ENCODE measurements at places on chromosomes 5 and 9.

GRCh38 chr5:15796557-15796956 lies 296.6 kb downstream of the FBXL7 start:
- no peak for DNase-seq

GRCh38 chr9:96327694-96328352 lies 25.8 kb upstream of the HSD17B3 start:
- peak; percentile 37 for DNase-seq

DNA sequence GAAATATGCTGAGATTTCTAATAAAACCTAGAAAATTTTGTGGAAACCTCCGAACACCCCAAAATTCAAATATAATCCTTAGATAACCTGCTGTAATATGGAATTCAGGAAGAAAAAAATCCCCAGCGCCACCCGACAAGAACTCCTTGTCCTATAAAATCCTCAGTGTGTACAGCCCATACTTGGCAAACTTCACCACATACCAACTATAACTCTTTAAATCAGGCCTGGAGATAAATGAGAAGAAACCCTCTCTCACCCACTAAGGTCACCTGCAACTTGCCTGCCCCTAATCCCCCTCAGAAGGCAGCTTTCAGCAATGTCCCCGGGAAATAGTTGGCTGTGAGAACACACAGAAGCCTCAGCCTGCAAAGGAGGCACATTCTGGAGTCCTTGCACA lies 90.5 kb downstream of the SH3TC2 start:
- DNase-seq: no peak

- no peak for DNase-seq
Observed at GRCh38 chr9:117302487-117302886, 112.4 kb downstream of the ASTN2 start.

DNA sequence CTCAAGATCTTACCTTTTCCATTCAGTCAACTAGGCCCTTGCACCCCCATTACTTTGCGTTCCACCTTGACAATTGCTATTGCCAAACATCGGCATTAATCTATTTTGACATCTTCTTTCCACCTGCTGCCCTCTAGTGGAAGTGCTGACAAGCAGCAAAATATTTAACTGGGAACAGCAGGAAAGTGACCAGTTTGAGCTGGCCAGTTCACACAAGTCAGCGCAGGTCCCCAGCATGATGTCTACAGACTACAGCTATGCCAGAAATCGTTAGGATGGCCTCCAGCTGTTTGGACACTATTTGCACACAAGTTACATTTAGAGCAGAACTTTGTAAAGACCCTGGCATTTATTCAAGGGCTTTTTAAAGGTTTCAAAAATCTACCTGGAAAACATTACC lies 160.1 kb downstream of the GHR start:
- no peak for DNase-seq

- DNase-seq: no peak
Observed at GRCh38 chr5:34582371-34582770, 73.8 kb upstream of the RAI14 start.

GRCh38 chr5:114957384-114957783 lies 212.3 kb downstream of the TRIM36 start:
- no peak for DNase-seq

DNA sequence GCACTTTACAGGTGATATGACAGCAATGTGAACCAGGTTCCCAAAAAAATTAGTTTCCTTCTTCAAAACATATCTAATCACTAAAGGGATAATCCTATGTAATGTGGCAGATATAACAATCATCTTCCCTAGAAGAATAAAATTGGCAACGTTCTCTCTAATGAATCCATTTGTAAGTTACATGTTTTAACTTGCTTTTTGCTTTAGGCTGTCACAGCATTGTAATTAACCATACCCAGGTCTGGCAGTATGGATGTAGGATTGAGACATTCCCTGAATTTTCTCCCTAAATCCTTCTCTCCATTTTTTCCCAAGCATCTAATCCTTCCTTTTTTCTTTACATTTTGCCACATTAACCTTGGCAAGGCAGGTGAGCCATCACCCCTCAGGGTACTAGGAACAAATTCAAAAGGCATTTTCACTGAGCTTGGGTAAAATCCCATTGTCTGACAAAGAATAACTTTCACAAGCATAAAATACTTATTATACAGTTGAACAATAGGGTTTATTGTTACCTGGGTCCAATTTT lies 548.3 kb downstream of the SEMA5A start:
- DNase-seq: no peak

DNA sequence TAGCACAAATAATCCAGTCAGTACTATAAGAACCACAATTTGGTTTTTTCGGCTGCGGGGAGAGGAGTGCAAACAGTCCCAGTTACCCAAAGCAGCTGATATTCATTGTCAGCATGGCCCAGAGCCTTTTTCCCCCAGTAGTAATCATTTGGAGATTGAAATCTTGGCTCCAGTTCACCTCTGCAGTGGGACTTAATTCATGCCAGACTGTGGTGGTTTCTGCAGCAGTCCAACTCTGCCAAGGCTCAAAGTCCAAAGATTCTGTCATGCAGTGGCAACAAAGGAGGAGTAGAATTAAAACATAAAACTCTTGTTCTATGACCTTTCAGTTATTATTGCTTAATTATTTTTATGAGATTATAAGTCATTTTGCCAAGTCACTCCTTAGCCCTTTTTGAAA lies 25.0 kb upstream of the TRIM36 start:
- no peak for DNase-seq

GRCh38 chr5:154590093-154590724 lies 112.2 kb upstream of the HAND1 start:
- no peak for DNase-seq

Measured in activated T-cell treated with anti-CD3 and anti-CD28 coated beads, Interleukin-2, amount 50 U/mL, for 4 hours (primary cell).